B cell (primary cell): ENCODE measurements at places on chromosomes 5 and 9. TPM values are rescaled to one million over a fixed set of nuclear protein-coding genes. Genes with fewer than 3 reads are reported as not detected.

The CTSV gene
- total RNA-seq = not detected in 2 replicates

The CCDC192 gene
- total RNA-seq = not detected in 2 replicates

The CCDC112 gene
- total RNA-seq = 9.6 and 11.1 TPM in 2 replicates

The FAM81B gene
- total RNA-seq = not detected in 2 replicates

The SLC6A7 gene
- total RNA-seq = not detected in 2 replicates

The MVB12B gene
- 9.0 and 9.8 TPM in 2 replicates for total RNA-seq

The TMEM174 gene
- total RNA-seq = not detected in 2 replicates

The ANKRD34B gene
- total RNA-seq = not detected in 2 replicates

DNA sequence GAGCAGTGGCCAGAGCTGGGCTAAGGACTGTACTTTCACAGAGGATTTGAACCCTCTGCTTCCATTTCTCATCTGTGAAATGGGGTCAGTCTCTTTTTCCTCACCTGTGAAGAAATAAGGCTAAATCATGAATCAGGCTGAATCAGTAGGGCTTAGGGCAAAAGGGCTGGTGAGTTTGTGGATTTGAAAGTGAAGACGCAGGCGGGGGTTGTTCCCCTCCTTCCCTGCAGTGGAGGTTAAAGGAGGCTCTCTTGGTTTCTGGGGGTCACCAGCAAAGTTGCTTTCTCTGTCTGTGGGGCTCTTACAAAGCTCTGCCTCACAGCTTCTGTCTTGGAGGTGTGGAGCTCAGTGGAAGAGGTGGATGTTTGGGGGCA, 17.6 kb upstream of the NDST1 start:
- DNase-seq = no peak

DNA sequence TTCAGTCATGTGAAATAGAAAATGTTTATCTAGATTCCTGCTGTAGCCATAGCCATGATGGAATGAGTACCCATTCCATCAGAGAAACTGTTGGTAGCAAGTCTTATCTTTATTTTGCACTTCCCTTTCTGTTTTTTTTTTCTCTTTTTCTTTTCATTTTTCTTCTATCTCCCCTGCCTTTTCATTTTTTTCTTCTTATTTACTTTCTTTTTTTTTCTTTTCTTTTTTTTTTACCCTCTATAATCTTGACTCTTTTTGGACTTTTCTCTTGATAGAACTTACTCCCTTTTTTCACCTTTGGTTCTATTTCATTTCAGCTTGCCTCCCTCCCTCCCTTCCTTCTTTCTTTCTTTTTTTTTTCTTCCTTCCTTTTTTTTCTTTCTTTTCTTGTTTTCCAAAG, 15.4 kb downstream of the SLC25A46 start:
- no peak for DNase-seq

DNA sequence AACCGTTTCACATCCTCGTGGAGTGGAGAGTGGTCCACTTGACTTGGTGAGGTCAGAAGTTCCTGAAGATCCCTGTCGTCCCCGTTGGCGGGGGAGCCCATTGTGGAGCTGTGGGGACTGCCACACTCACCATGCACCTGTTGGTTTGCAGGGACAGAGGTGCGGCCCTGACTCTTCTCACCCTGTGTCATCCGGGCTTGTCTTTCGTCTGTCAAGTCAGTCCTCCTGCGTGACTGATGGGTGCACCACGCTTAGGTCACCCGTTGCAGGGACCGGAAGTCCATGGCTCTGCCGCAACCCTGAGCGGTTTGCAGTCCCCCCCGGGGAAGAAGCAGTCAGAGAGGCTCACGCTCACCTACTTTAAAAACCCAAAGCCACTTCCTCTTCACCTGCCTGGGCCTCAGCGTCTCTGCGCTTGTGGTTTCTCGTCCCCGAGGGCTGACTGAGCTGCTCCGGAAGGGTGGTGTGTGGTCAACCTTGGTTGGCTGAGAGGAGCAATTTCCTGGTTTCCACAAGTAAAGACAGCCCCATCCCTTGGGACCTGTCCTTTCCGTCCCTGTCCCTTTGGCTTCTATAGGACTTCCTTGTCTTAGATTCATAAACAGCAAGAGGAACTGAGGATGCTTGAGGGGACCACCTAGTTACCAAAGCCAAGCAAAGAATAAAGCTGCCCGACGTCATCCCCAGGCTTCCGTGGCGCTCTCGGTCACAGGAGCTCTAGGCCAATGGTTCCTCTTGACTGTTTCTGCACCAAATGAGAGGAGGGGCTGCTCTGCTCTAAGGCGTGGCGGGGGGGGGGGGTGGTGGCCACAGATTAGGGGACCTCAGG, 53.2 kb downstream of the USP20 start:
- DNase-seq = peak; percentile 97

DNA sequence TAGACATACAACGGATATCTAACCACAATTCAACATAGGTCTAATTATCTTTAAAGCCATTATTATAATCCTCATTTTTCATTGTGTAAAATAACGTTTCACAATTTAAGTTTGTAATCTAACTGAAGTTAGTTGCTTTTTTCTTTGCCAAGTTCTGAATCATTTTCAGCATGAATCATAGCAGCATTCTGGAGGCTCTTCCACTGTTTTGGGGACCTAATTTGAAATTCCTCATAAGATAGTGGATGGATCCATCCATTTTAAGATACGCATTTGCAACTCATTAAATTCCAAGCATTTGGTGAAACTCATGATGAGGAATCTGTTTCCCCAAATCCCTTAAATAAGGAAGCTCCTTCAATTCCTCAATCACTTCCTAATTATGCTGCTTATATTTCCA, 447.1 kb upstream of the CDH10 start:
- no peak for DNase-seq

DNA sequence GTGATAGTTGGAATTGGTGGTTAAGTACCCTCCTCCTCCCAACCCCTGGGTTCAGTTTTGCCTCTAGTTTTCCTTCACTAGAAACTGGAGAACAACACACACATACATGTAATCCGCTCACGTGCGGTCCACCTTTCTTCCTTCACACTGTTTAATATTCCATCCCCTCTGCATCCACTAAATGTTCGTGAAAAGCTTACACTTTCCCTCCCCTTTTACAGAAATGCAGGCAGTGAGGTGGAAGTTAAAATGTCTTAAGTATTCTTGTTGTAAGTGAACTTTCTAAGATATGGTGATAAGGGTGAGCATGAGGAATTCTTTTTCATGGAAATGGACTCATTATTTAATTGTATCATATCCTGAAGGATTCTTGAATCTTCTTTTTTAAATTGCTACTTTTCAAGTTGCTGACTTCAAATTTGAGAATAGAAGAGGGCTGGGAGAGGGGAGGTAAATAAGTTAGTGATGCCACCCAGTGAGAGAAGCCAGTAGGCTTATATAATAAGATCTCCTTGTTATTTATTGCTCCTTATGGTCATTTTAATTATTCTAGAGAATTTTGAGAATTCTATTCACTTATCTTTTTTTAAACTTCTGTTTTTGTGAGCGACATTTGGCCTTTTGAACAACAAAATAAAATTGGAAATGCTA, 90.2 kb downstream of the TLE4 start:
- DNase-seq = no peak

DNA sequence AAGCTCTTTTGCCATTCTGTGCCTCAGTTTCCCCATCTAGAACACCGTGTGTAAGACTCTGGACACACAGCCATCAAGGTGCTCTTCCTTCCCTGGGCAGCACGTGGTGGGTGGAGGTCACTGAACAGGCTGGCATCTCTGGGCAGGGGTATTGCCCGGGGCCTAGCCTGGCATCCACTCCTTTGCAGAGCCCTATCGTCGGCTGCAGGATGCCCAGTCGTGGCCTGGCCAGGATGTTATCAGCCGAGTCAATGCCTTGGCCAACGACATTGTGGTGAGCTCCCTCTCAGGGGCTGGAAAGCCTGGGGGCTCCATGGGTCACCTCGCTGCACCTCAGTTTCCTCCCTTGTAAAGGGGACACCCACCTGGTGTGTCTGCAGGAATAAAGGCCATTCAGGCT, 4.0 kb downstream of the ADGRD2 start:
- DNase-seq = no peak

DNA sequence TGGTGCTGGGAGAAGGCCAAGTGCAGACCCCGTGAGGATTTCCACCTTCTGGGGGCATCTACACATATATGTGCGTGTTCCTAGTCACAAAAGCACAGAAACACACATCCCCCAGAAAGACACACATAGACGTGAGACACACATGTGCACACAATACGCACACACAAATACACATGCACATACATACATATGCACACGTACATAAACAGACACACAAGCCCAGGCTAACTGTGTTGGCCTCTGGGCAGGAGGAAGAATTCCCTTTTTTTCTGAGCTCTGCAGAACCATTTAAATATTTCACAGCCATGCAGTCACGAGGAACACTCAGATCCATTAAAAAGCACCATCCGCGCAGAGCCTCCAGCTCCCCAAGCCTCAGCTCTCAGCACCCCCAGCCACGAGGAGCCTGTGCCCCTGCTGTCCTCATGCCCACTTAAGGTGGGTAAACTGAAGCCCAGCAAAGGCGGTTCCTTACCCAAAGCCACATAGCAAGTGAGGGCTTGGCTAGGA, 5.3 kb downstream of the NINJ1 start:
- DNase-seq = no peak

- no peak for DNase-seq
These were observed 99.8 kb upstream of the KLF9 start for GRCh38 chr9:70514273-70514672.

- no peak for DNase-seq
These were observed 3.6 kb downstream of the PSMB7 start for GRCh38 chr9:124411514-124412227.

- DNase-seq = no peak
These were observed 25.7 kb downstream of the RAPGEF1 start for GRCh38 chr9:131714161-131714646.

DNA sequence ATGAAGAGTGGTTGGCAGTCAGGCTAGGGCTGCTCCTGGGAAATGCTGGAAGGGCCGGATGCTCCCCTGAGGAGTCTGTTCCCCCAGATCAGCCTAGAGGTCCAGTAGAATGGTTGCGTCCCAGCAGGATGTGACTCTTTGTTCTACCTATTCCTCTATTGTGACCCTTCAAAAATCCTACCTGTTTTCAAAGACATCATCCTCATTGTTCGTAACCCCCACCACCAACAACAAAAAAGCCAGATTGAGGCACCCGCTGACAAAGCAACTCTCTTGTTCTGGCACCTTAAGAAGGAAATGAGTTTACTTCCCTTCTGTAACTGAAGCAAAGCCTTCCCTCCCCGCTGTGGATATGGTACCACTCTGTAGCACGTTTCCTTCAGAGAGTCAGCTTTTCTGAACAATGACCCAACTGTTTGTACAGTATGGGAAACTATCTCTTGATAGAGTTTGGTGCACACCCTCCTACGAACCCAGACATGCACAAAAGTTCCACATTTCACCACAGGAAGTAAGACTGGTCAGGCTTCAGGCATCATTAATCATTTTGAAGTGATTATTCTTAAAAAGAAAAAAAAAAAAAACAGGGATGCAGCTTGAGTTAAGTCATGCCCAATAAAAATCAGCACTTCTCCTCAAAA, 207.2 kb downstream of the ENC1 start:
- peak; percentile 16 for DNase-seq

GRCh38 chr5:9713356-9713755, 83.2 kb upstream of the TAS2R1 start:
- no peak for DNase-seq
